ENCODE measurements at places on chromosomes 13 and 19. TPM values are rescaled to one million over a fixed set of nuclear protein-coding genes. Genes with fewer than 3 reads are reported as not detected.
A peak's percentile ranks its signal among the peaks of the same experiment; 100 is the strongest.

DNA sequence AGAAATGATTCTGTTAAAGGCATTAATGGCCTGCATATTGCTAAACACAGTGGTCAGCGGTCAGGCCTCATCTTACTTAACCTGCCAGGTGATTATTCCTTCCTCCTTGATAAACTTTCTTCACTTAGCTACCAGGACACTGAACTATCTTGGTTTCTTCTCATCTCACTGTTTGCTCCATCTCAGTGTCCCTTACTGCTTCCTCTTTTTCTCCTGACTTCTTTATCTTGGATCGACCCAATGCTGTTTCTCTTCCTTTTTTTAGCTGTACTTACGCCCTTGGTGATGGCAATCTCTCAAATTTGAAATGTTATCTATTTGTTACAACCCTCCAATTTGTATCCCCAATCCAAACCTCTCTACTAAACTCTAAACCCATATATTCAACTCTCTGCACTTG lies 7.8 kb upstream of the CLC start:
- DNase-seq: no peak

Gene CELF5
- 0.82 TPM for polyA plus RNA-seq

- DNase-seq: no peak
These were observed 73.8 kb downstream of the MAP4K1 start for GRCh38 chr19:38543807-38544568.

GRCh38 chr19:50203281-50204080 lies at the start of gene MYH14:
Gene MYH14, plus strand, starts transcription at chr19:50203622. Its CDS starts 6,744 bp downstream, at chr19:50210366.
- DNase-seq: peak; percentile 53

Gene DOCK9
- 64.0 TPM for polyA plus RNA-seq

GRCh38 chr13:113411216-113412023 lies 41.9 kb downstream of the ADPRHL1 start:
- no peak for DNase-seq

- DNase-seq: no peak
These were observed 18.7 kb upstream of the QTRT1 start for GRCh38 chr19:10682397-10683063.

Gene VSTM1
- 0.23 TPM for polyA plus RNA-seq

GRCh38 chr19:54209811-54210494 lies 9.3 kb downstream of the RPS9 start:
- no peak for DNase-seq

DNA sequence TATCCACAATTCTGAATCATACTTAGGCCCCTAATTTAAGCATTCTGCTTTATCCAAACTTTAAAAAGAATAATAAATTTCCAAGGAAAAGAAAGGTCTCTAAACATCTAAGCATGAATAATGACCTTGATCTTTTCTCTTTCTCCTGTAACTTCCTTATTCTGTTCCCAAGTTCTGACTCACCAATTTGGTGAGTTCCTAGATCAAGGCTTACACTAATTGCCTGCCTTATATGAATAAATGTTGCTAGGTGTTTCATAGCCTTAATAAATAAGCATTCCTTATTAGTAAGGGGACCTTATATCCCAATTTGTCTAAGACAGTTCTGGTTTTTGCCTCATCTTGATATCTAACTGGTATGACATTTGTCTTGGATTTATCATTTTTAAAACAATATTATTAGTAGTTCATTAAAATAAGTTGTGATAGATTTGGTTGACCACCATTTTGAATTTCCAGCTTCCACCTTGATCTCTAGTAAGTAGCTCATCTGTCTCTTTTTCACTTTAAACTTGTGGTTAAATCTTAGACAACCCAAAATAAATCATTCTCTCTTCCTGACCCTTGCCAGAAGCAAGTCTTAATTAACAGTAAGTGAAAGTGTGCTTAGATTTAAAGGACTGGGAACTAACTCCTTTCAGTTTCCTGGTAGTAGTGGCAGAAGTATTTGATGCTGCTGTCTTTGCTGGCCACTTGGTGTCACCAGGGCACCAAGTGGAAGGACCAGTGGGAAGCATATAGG lies 121.2 kb upstream of the MLNR start:
- no peak for DNase-seq
